ENCODE measurements at places on chromosomes 5 and 9.

DNA sequence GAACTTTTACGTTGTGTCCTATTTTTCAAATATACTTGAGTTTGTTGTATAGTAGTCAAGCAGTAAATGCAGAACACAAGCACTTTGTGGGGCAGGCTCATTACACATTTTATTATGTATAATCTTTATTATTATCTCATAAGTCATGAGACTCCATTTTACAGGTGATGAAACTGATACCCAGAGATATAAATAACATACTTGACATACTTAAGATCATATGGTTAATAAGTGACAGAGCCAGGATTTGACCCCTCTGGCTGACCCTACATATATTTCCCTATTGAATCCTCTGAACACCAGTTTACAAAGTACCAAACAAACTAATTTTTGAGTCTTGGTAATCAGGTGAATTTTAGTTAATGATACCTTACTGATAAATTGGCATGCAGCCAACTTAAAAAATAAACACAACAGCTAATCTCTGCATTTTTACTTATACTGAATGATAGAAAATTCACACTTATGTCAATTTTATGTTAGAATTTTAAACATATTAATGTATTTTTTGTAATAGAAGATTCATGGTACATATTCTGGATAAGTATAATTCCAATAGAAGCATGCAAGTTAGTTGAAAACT lies 305.0 kb upstream of the MEF2C start:
- DNase-seq: no peak

DNA sequence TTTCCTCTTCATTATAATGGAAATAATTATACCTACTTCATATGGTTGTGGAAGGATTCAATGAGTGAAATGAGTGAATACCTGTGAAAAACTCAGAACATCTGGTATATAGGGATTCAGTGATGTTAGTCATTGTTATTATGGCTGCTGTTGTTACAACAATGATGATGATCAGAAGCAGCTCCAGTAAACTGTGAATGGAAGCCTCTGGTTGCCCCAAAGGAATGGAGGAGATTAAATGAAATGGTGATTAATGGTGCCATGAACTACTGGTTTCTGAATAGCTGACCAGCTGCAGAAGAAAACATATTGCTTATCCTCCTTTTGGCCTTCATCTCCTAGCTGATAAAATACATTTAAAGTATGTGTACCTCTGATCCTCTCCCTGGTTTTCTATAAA lies 372.0 kb downstream of the ARHGEF28 start:
- no peak for DNase-seq

DNA sequence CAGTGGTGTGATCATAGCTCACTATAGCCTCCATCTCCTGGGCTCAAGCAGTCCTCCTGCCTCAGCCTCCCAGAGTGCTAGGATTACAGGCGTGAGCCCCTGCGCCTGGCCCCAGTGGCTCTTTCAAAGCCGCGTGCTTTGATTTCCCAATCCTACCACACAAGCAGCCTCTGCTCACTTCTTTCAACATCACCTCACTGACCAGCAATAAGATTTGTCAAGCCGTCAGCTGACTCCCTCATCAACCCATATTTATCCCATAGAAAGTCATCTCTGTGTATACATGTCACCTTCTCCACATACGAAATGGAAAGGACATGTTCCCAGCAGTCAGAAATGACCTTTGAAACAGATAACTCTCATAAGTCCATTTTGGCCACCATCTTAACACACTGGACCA lies 26.0 kb downstream of the SLC31A2 start:
- DNase-seq: no peak

DNA sequence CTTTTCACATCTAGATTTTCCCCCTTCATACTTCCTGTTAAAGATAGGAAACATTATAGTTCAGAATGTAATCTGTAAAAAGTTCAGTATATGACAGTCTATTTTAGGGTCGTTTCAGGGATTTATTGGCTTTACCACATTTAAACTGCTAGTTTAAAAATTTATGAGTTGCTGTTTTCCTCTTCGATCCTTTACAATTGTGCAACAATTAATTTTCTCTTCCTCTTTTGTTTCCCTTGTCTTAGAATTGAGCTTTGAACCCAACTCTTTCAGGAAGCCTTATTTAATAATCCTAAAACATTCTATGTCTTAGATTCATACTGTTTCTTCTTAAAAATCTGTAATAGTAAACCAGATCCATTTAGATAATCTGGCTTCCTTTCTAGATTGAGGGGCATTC lies 16.4 kb downstream of the ZSWIM6 start:
- DNase-seq: no peak

DNA sequence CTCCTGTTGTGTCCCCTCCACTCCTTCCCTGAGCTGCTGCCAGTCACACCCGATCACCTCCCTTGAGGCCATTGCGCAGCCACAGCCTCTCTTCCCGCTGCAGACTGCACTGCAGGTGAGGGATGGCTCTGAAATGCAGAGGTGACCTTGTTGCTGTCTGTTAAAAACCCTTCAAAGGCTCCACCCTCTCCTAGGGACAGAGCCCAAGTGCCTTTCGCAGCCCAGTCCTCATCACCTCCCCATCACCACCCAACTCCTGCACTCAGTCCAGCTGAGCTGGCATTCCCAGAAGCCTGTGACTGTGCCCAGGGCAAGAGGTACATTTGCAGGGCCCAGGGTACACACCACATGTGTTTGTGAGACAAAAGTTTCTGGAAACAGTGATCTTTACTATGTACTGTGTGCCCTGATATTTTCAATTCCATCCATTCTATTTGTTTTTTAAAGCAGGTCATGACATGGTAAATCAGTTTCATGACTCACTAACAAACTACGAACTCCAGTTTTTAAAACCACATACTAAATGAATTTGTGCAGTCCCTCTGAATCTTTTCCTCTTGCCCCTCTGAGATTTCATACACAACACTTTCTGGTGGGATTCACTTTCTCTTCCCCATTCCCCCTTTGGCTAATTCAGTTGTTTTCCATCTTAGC lies 73.0 kb upstream of the SPOCK1 start:
- DNase-seq: peak; percentile 36

- no peak for DNase-seq
Observed at GRCh38 chr5:88405783-88406182, 137.1 kb upstream of the TMEM161B start.

GRCh38 chr5:8831854-8832253 lies 714.0 kb downstream of the SEMA5A start:
- no peak for DNase-seq

DNA sequence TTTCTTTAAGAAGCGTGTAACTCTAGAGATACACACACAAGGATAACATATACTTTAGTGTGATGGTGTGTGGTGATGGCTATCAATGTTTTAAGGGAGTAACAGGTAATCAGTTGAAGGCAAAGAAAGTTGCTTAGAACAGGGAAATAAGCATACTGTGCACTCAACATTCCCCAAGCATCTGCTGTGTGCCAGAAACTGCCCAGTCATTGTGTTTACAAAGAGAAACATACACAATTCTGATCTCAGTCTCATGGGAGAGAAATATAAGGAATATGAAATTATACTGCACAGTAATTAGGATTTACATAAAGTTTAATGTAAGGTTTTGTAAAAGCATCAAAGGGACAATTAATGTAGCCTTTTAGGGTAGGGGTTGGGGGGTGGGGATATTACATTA lies 224.1 kb upstream of the TYRP1 start:
- no peak for DNase-seq

- DNase-seq: no peak
Observed at GRCh38 chr5:2876183-2876582, 124.7 kb upstream of the IRX2 start.

DNA sequence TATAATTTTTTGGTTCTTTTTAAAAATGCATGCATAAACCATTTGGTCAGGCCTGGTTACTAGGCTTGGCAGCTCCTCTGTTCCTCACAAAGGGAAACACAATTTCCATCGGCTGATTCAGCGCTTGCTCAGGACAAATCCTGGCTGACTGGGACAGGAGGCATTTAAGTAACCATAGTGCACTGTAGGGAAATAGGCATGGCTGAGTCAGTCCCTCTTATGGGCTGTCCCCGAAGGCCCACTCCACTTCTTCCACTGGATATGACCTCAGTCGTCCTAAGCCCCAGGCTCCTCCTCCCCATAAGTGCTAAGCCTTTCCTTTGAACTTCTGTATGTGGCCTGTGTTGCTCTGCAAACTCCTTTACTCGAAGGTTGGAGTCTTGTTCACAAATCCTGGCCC lies 71.2 kb upstream of the GLIS3 start:
- peak; percentile 92 for DNase-seq

DNA sequence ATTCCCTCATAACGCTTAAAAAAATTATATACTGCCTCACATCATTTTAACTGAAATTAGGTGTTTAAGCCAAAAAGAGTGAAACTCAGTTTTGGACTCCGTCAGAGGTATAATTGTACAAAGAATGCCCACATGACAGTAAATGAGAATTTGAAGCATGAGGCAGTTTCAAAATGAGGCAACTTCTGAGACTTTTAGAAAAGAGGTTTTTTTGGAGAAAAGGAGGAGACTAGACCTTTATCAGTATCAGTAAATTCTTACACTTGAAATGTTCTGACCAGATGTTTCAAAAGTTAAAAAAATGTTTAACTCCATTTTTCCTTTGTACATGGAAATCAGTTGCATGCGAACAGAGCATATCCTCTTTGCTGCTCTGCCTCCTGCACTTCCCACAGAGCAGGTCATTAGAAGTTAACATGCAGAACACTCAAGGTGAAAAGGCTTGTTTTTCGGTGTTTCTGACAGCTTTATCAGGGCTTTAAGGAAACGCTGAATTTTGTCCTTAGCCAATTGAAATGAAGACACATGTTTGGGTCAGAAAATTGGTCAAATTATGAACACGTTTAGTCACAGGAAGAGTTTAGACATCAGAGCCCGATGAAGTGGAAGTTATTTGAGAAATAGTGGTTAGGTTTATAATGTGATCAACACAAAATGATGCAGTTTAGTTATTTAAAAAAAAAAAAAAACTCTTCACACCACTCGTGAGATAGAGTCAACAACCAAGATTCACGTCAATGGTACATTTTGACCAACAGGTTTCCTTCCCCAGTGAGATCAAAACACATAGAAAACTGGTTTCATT lies 59.5 kb downstream of the PIK3R1 start:
- no peak for DNase-seq

DNA sequence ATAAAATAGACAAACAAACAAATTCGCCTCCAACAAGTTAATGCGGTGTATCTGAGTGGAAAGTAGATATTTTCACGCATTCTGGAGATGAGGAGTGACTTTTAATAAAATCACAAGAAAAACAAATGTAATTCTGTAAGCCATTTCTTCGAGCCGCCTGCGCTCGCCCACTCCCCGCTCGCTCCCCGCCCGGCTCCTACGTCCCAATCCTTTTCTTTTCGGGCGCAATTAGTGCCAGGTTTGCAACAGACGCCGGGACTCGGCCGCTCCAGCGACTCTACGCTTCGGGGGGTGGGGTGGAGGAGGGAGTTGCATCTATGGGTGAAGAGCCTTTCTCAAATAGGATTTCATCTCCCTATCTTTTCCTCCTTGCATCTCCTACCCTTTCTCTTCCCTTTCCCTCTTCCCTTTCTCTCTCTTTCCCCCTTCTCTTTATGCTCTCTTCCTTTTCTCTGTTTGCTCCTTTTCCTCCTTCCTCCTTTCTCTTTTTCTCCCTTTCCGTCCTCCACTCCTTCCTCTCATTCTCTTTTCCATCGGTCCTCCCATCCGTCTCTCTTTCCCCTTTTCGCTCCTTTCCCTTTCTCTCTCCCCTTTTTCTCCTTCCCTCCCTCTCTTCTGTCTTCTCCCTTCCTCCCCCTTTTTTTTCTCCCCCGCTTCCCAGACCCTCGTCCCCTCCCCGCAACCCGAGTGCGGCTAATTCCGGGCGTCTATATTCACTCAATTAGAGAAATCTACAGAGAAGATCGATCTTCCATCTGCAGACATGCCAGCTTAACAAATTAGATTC lies 6.1 kb upstream of the OTP start:
- no peak for DNase-seq

- DNase-seq: no peak
Observed at GRCh38 chr5:8053270-8053669, 184.3 kb downstream of the MTRR start.
